ENCODE measurements at places on chromosomes 13 and 19.
A peak's percentile ranks its signal among the peaks of the same experiment; 100 is the strongest.

DNA sequence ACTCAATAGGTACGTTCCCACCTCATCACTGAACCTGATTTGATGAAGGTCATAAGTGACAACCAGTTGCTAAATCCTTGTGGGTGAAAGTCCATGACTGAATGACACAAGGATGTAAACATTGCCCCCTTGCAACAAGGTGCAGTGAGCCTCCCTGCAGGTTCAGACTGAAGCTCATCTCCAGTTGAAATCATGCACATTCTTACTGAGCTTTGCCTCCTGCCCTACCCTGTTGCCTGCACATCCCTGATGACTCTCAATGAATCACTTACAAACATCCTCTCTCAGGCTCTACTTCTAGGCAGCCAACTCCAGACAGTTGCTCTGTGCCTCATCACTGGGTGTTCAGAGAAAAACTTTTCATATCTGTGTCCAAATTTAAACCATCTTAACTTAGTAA, 42.5 kb upstream of the ARGLU1 start:
- DNase-seq: peak; percentile 78

- peak; percentile 9 for DNase-seq
These were observed 42.6 kb upstream of the ADGRL1 start for GRCh38 chr19:14248578-14249011.

- DNase-seq: peak; percentile 95
These were observed 502.3 kb downstream of the KCTD12 start for GRCh38 chr13:76383676-76384461.

DNA sequence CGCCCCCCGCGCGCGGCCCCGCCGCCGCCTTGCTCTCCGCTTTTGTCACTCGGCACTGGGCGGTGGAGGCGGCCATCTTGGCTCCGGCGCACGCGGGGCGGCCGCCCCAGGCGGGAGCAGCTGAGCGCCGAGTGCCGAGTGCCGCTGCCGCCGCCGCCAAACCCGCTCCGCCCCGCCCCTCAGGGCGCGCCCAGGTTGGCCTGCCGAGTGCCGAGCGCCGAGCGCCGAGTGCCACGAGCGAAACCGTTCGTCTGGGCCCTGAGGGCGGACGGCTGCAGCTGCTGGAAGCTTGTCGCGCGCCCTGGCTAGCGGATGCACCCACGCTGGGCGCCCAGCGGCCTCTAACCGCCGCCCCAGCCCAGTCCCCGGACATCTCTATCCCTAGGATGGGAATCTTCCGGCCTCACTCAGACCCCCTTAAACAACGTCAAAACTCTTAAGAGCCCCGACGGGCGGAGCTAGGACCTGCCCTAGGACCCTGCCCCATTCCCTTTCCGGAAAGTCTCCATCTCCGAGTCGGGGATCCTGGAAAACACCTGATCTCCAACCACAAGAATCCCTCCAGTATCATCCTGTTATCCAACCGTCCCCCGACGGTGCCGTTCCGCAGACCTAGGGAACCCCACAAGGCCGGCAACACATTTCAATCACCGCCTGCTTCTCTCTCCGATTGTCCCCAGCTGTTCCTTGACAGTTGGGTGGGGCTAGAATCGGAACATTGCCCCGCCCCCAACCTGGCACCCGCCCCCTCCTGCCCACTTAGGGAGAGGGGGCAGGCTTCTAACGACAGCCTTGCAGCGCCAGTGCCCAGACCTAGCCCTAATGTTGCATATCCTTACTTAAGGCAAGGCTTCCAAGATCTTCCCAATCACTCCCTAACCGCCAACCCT, 14.1 kb upstream of the AKAP8L start:
- DNase-seq: peak; percentile 83

GRCh38 chr13:100392709-100393630, 195.6 kb downstream of the GGACT start:
- peak; percentile 100 for DNase-seq
